GDM1 (cell line): ENCODE measurements at places on chromosomes 16 and 17.

- DNase-seq = no peak
These were observed 141.1 kb downstream of the GSG1L start for GRCh38 chr16:27922433-27922832.

GRCh38 chr17:49815761-49816281 lies 27.3 kb downstream of the KAT7 start:
- no peak for DNase-seq

GRCh38 chr16:9271841-9272240 lies 180.4 kb downstream of the HAPSTR1 start:
- DNase-seq = no peak

GRCh38 chr17:18017958-18018357 lies 21.0 kb downstream of the ATPAF2 start:
- DNase-seq = no peak

- DNase-seq = no peak
These were observed 69.8 kb downstream of the SHISA9 start for GRCh38 chr16:12971241-12971640.

- no peak for DNase-seq
These were observed 744 bp upstream of the LRRC37A3 start for GRCh38 chr17:64920026-64920418.

DNA sequence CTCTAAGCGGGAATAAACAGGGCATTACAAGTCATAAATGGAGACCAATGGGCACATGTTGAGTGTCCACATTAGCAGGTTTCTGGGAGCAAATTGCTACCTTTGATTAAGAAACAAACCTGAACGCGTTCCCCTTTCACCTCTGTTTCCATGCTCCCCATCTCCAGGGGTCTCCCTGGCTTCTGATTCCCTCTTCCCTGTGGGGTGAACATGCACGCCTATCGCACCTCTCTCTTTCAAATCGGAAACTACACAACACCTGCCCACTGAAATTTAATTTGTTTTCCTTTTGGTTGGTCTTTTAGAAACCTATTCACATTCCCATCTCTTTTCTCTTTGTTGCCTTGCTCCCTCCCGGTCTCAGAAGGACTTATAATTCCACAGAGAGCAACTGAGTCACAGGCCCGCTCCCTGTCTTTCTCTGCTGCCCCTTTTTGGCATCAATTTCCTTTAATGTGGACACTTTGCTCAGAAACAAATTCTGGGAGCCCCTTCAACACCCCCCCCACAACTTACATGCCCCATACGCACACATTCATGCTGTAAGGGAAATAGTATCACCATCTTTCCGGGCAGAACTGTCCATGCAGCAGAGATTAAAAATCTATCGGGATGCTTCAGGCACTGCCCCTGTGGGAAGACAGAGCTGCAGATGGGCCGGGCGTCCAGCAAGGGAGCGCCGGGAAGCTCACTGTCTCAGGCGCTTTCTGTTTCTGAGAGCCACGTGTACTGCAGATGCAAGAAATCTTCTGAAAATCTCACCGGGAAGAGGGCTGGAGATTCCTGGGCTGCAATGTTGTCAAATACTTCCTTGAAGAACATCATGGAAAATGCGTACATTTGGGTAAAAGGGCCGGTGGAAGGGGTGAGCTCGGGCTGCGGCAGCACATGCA lies 7.2 kb upstream of the FOXF1 start:
- no peak for DNase-seq

DNA sequence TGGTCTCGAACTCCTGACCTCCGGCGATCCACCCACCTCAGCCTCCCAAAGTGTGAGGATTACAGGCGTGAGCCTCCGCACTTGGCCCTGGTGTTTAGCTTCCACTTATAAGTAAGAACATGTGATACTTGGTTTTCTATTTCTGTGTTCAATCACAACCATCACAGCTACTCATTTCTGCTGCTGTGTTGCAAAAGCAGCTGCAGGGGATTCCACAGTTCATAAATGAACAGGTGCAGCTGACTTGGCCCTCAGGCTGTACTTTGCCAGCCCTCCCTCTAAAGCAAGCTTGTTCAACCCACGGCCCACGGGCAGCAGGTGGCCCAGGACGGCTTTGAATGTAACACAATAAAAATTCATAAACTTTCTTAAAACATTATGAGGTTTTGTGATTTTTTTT lies 79.2 kb downstream of the SLC39A11 start:
- no peak for DNase-seq

DNA sequence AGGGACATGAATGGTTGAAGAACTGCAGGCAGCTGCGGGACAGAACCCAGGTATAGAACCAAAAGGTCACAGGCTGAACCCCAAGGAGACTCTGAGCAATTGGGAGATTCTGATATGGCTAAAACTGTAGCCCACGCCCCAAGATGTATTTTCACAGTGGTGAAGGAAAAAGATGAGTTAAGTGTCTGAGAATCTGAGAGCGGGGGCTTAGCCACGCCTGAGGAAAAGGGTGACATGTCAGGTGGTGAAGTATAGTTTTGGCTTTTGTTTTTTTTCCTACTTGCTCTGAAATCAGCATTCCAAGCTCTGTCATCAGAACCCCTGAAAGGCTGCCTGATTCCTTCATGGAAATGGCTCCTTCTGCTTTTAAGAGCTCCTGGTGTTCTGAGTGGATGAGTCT lies 73.3 kb downstream of the AKAP1 start:
- no peak for DNase-seq

DNA sequence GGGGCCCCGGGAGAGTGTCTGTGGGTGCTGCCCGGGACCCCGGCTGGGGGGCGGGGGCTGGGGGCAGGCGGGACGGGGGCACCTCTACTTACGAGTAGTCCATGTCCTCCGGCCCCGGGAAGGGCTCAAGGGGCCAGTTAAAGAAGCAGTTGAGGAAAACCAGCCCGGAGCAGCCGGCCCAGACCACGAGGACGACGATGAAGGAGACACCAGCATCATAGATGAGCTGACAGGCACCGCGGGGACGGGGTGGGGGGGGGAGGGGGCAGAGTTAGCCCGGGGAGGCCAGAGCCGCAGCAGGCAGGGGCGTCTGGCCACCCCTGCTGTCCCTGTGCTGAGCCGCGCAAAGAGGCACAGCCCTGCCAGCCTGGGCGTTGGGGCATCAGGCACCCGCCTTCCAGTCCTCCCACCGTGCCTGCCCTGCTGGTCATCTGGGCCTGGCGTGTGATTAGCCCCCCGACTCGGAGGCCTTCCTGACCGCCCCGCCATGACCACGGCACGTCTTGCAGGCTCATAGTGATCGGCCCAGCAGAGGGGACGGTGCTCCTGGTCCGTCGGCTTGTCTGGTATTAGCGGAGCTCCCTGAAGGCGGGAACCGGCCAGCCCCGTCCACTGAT lies 29.0 kb upstream of the PITPNA start:
- no peak for DNase-seq

- no peak for DNase-seq
These were observed 4.8 kb downstream of the GSE1 start for GRCh38 chr16:85617948-85618347.

- no peak for DNase-seq
These were observed 44.7 kb upstream of the MEAK7 start for GRCh38 chr16:84548971-84549844.

DNA sequence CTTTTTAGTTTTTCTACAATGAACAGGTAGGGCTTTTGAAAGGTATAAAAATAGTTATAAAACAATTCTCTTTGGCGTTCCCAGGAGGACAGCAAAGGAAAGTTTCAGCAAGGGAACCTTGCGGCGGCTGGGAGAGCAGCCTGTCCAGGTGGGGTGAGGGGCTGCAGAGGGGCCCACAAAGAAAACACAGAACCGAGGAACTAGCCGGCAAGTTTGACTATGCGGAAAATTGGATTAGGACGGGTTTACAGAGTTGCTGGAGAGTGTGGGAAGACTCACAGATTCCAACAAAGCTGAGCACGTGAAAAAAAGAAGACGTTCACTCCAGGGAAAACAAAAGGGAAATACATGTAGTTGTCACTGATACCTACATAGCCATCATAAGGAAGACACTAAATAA lies 40.2 kb upstream of the METTL16 start:
- no peak for DNase-seq

DNA sequence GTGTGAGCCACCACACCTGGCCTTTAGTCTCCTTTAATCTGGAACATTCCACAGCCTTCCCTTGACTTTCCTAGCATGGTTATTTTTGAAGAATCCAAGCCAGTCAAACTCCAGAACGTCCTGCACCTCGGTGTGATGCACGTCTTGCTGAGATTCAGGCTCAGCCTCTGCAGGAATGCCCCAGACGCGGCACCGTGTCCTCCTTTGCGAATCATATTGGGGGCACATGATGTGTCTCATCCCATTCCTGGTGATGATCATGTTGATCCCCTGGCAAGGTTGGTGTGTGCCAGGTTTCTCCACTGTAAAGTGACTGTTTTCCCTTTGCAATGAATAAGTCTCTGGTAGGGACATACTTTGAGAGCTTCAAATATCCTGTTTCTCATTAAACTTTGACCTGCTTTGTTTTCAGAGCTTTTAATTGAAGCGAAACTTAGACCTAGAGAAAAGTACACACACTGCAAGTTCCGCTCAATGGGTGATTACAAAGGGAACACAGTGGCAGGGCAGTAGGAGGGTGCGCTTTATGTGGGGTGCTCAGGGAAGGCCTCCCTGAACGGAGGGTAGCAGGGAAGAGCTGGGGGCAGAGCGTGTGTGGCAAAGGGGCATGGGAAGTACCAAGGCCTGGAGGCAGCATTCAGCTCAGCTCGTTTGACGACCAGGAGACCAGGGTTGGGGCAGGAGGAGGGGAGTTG lies 9.6 kb upstream of the ATP2C2 start:
- DNase-seq = no peak

- no peak for DNase-seq
These were observed 154.0 kb downstream of the ZNF423 start for GRCh38 chr16:49701789-49702494.

- DNase-seq = no peak
These were observed 843.7 kb downstream of the CDH11 start for GRCh38 chr16:64278196-64278595.

DNA sequence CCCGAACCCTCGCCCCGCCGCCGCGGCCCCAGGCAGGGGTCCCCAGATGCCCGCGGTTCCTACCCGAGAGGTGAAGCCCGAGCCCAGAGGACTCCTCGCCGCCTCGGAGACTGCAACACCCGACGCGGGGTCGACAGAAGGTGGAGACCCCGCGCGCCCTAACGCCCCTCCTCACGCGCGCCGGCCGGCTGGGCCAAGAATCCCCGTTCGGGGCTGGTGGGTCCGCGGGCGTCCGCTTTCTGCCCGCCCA lies 515 bp downstream of the SUMO2 start:
- DNase-seq = no peak

DNA sequence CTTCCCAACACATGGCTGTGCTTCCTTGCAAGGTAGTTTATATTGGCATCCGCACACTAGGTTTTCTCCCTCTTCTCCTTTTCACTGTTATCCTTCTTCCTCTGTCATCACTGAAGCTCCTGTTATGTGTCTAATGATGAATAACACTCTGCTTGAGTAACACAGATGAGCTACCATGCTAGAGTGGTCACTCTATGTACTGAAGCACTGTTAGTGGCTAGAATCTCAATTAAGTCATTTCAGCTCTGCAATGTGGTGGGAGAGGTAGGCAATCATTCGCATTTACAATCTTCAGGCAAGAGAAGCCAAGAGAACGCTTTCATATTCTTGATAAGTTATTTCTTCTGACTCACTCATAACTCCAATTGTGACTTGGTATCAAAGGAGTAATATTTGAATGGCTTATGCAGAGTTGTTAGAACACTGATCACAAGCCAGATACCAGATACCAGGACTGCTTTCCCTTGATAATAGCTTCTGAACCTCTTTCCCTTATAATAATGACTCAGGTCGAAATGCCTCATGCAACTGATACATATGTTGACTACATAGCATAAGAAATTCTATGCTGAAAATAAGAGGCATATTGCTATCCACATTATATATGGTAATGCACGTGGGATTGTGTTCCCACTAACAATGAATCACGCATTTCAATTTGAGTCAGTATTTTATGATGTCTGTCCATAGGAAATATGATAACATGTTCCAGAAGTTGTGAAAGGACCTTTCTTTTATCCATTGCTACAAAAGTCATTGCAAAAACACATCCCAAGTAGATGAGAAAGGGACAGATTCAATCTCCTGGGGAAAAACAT lies 158.0 kb upstream of the HS3ST3A1 start:
- DNase-seq = no peak

DNA sequence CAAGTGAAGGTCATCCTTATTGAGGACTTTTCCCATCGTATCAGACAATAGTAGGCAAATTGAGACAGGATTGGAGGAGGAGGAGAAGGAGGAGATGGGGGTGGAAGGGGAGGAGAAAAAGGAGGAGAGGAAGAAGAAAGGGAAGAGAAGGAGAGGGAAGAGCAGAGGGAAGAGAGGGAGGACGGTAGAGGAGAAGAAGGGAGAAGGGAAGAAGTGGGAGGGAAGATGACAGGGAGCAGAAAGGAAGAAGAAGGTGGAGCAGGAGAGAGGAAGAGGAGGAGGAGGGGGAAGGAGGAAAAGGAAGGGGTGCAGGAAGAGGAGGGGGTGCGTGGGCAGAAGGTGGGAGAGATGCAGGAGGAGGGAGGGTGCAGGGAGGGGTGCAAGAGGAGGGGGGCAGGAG lies 26.0 kb downstream of the ABCC6 start:
- no peak for DNase-seq

GRCh38 chr17:4110152-4110551 lies 32.7 kb downstream of the ZZEF1 start:
- no peak for DNase-seq

DNA sequence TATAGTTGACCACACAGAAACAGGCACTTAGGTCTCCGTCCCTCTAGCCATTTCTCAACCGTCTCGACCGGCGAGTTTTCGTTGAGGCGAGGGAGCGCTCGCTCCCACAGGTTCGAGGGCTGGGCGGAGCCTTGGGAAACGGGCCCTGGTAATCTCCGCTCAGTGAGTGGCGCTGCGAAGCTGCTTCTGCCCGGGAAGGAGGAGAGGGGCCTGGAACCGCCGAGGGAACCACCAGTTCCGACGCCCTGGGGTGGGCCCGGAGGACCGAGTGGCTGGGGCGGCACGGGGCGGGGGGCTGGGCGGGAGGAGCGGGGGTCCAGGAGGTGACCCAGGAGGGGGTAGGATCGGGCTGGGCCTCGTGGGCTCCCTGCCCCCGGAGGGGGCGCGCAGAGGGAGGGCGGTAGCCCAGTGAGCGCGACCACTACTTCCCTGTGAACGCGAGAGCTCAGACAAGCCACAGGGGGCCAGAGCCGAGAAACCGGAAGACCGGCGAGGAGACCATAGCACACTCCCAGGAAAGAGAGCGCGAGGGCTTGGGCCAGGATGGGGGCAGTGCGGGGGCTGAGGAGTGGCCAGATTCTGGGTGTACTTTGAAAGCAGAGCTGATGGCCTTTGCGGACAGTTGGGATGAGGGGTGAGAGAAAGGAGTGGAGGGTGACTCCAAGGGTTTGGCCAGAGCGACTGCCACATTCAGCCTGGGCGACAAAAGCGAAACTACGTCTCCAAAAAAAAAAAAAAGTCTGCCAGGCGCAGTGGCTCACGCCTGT lies 29.9 kb upstream of the ARL4D start:
- peak; percentile 85 for DNase-seq

- no peak for DNase-seq
These were observed 411.8 kb downstream of the MAF start for GRCh38 chr16:79188739-79189122.

DNA sequence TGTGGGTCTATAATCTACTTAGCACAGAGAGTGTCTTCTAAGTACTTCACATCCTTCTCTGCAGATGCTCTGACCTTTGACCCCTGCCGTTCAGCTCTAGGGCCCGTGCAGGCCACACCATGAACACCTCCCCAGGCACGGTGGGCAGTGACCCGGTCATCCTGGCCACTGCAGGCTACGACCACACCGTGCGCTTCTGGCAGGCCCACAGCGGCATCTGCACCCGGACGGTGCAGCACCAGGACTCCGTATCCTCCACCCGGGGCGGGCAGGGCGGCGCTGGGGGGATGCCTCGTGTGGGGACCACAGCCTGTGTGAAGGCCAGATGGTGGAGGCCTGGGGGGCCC lies 686 bp downstream of the MLST8 start:
- no peak for DNase-seq
